GM13977 (cell line): ENCODE measurements at places on chromosomes 3 and 15.

DNA sequence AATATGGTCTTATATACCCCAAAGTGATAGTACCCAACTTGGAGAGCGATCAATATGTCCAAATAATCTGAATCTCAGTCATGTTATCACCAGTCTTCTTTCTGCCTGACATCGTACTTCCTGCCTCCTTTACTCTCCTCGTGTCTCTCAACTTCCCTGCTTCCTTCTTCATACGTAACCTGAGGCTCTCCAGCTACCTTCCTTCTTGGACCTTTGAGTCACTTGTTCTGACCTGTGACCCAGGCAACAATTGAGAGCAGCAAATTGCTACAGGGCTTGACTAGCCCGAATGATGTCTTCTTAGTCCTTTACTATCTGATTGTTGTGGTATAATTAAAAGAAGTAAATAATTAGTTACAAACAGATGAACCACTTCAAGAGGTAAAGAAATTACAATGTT is 145.9 kb upstream of the MBNL1 start:
- no peak for DNase-seq

DNA sequence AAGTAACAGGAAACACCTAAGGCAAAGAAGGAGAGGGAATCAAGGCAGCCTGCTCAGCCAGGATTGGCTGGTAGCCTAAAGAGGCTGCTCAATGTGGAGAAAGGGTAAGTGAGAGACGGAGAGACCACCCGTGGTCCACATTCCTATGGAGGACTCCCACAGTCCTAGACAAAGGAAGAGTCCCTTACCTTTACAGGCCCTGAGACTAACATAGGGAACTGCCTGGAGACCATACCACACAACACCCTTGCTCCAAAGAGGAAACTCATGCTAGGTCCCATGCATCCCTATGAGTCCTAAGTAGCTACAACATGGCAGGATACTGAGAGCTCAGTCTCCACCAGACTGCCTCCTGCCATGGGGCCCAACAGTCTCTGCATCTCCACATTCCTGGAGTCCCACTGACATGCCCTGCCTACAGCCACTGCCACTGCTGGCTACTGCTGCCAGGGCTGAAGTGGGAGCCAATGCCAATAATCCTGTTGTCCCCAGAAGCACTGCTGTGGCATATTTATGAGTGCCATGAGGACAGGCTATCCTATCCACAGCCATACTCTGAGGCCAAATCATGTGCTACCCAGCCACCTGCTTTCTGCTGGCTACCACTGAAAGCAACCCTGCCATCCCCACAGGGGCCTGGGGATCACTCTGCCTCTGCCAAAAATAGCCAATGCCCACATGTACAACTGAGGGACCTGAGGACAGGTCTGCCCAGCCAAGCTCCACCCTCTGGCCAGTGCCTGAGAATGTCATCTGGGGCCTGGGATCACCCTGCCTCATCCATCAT is 45.0 kb downstream of the COPS2 start:
- no peak for DNase-seq

DNA sequence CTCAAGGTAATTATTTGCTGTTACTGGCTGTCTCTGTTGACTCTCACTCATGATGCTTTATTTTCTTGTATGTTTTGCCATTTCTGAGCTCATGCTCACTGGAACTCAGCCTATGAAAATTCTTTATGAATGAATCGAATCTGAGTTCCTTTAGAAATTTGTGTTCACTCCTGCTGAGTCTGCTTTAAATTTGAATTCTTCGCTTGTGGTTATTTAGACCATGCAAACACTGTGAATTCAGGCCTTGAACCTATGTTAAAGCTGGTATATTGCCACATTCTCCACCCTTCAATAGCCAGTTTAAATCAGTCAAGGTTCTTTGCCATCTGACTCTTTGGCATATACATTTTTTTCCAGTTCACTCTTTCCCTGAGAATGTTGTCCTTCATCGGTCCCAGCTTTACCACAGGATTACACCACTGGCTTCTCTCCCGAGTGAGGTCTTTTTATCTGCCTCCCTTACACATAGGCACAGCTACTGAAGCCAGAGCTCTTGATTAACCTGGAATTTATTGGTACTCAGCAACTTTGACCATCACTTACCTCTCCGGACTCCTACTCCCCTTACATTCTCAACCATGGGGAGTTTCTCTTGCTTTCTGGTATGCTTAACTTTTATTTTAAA is 400.6 kb downstream of the VPS13C start:
- DNase-seq = no peak

GRCh38 chr15:34716111-34716510 is 38.7 kb downstream of the GJD2 start:
- DNase-seq = no peak
